ENCODE measurements at places on chromosomes 5 and 9. TPM values are rescaled to one million over a fixed set of nuclear protein-coding genes. Genes with fewer than 3 reads are reported as not detected.

DNA sequence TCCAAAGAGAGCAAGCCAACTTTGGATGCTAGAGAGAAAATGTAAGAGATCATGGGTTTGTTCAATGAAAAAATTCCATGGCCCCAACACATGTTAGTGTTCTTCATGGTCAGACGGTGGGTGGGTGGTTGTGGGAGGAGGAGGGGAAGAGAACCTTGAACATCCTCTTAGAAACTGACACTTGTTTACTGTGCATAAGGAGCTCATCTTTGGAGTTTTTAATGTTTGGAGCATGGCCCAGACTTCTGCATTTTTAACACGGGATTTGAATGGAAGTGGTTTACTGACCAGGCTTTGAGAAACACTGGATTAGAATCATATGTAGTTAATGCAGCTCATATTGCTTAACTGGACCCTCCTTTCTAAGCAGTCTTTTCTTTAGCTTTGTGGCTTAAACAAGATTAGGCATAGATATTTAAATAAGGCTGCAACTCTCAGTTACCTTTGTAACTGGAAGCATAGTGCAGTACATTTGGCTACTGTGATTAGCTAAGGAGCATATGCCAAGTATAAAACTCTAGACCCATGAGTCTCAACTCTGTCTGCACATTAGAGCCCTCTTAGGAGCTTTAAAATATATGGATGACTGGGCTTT is 60.1 kb downstream of the FOCAD start:
- no peak for DNase-seq

DNA sequence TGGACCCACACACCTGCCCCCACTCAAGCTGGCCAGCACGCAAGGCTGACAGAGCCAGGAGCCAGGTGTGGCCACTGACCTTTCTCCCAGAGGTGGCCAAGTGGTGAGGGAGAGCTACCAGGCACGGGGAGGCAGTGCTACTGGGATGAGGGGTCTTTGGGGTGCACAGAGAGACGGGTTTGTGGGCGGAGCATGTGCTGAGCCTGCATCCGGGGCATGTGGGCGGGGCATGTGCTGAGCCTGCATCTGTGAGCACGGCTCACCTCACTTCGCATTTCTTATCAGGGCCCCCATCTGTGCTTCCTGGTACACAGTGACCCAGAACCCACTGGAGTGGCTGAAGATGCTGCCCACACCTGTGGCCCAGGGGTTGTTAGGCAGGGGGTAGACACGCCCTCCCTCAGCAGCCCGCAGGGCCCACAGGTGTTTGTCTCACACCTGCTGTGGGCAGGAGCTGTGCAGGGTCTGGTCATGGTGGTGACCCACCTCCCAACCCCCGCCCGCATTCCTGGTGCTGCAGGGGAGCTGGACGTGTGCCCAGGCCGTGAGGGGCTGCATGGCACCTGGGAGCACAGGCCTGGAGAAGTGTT is 21.5 kb downstream of the CCDC187 start:
- DNase-seq: peak; percentile 68

DNA sequence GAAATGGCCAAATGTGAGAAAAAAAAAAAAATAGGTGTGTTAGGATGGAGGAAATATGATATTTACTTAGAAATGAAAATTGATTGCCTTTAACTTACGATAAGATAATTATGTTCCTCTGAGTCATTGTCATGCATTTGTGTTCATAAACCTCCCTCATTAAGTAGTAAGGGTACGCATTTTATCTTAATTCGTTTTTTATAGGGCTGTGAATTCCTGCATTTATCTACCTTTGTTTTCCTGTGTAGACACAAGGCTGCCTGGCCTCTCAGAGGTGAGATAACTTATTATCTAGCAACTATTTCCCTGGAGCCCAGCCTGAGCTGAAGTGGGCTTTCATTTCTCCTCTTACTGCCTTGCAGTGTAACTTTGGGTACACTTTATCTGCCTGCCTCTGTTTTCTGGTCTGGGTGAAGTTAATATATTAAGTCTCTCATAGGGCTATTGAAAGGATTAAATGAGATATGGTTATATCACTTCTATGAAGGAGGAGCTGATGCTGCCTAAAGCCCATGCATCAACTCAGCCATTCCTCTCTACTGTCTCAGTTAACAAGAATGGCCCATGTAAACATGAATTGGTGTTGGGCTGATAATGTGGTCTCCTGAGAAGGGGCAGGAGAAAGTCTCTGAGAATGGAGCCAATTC is 103.8 kb upstream of the KLF4 start:
- DNase-seq: no peak

DNA sequence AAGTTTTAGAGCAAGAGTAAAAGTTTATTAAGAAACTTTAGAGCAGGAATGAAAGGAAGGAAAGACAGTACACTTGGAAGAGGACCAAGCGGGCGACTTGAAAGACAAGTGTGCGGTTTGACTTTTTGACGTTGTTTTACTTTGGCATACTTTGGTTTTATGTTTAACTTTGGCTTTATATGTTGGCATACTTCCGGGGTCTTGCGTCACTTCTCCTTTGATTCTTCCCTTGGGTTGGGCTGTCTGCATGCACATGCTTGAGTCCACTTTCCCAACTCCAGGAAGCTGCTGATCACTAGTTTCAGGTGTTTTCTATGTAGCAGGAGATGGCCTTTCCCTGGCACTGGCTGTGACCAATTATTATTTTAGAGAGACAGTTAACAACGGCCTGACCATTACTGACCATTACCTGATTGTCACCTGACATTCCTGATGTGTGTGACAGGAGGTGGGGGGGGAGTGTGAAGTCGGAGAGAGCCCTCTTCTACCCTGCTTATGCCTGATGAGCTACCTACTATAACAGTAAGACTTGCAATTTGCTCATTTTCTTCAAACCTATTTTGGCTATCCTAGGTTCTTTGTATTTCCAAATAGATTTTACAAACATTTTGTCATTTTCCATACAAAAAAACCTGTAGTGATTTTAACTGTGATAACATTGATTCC is 45.5 kb downstream of the TNFSF8 start:
- DNase-seq: no peak

The NR2F1-AS1 gene
- total RNA-seq: not detected

All from activated CD4-positive, alpha-beta T cell treated with anti-CD3 and anti-CD28 coated beads, Interleukin-2, amount 10 ng/mL, durations not matched to agents 24 days and 14 days (primary cell).